ENCODE measurements at places on chromosomes 3 and 15.

DNA sequence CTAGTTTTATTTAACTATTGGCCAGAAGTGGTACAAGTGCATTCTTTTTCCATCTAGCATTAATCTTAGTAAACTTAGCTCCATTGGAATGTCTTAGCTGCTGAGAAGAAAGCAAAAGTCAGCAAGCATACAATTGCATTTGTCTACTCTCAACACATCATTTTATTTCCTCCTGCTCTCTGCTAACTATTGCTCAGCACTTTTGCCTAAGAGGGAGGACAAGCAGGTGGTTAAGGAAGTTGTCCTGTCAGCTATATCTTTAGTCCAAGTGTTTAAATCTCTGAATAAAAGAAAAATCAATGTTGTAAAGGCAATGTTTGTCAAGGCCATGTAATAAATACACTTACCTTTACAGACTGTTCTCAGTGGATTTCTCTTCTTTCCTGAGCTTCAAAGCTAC lies 51.0 kb downstream of the FHIT start:
- DNase-seq: no peak

DNA sequence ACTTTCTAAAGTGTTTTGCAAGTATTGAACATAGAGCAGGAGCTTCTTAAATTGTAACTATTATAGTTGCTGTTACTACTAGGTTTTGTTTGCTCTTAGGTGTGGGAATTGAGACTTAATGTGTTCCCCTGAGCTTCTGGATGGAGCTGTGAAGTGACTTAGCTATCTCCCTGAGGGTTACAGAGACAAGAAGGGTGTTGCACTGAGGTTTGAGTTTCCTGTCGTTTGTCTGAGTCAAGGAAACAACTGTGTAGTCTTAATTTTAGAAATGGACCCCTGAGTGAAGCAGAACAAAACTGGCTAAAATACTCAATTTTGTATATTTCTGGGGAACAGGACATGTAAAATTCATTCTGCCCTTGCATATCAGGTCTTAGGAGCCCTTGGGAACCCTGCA lies 20.4 kb downstream of the TTC21A start:
- DNase-seq: no peak

DNA sequence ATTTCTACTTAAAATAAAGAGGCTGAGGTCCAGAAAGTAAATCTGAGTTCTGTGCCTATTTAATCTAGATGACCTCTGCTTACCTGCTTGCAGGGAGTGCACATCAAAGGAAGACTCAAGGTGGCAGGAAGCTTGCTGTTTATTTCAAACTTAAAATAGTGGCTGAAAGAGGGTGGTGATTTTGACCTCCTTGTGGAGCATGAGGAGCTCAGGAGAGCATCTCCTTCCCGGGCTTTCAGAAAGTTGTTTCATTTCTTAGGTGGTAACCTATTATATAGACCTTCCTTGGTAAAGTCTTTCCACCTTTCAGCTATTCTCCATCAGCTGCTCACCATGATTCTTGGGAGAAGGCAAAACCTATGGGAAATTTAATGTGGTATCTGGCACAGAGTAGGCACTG lies 494 bp downstream of the GCSAM start:
- DNase-seq: no peak

DNA sequence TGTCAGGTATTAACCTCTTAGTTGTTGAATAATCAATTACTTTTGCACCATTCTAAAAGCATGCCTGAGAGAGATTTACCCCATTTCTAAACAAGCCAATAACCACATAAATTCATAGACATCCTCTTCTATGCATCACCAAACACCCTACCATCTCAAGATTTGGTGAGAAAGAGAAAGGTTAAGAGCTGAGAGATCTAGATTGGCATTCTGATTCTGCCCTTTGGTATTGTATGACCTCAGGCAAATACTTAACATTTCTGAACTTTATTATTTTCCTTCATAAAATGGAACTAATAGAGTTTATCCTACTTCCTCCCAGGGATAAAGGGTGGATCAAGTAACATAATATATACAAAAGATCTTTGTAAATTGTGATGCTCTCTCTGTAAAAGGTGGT lies 146.5 kb upstream of the MME start:
- no peak for DNase-seq

Measured in fibroblast of skin of right quadriceps (primary cell).